ENCODE measurements at places on chromosomes 7 and 10.

- peak; percentile 34 for DNase-seq
Measured at GRCh38 chr7:47885309-47885986, 62.8 kb downstream of the PKD1L1 start.

DNA sequence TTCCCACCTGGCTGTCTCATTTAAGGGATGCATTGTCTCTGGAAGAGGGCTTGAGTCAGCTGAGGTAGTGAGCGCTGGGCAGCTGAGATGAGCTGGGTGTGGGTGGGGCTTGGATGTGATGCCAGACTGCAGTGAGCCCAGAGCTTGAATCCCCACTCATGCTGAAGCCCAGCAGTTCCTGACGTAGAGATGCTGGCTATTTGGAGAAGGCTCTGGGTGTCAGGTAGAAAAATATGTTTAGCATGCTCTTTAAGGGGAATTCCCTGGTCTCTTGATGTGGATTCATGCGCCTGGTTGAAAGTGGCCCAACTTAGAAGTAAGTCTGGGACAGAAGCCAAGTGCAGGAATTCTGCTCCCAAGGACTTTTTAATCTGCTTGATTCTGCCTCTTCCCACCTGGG, 241.5 kb upstream of the IGFBP3 start:
- DNase-seq: no peak

GRCh38 chr7:105487579-105488571, 34.2 kb downstream of the PUS7 start:
- no peak for DNase-seq

GRCh38 chr10:52092390-52092789, 221.7 kb upstream of the DKK1 start:
- no peak for DNase-seq

GRCh38 chr7:68904630-68905029, 693.6 kb upstream of the AUTS2 start:
- no peak for DNase-seq
